ENCODE measurements at places on chromosomes 5 and 9.

GRCh38 chr5:65704621-65705239, 17.2 kb downstream of the SGTB start:
- DNase-seq = no peak

GRCh38 chr5:7405277-7405676, 9.3 kb downstream of the ADCY2 start:
- no peak for DNase-seq

DNA sequence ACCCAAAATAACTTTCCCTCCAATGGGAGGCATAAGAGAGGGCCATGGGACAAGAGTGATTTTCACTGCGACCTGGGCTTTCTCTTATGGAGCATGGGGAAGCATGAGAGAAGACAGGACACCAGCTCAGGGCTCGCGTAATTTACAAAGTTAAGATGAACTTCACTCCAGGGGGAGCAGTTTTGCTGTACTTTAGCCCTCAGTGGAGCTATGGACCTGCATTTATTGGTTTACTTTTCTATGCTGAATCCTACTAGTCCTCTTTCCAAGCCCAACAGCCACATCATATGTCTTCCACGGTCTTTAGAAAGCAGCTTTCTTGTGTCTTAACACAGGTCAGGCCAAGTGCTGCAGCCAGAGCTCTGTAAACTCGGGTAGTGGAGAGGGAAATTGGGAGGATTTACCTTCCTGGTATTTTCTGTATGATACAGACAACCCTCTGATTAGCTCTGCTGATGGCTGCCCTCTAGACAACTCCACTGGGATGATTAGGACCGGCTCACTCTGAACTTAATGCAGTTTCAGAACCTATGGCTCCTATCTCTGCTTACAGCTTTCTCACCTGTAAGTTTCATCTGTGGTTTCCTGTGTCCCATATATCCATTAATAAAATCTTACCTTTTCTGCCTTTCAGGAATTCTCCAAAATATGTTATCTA, 581.0 kb upstream of the RORB start:
- no peak for DNase-seq

DNA sequence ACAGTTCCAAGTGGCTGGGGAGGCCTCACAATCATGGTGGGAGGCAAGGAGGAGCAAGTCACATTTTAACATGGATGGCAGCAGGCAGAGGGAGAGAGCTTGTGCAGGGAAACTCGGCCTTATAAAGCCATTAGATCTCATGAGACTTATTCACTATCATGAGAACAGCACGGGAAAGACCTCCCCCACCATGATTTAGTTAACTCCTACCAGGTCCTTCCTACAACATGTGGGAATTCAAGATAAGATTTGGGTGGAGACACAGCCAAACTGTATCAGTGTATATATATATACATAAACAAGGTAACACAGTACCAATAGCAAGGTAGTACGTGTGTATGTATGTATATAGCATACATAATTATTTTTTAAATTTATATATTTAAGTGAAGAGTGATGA, 50.9 kb downstream of the NFX1 start:
- no peak for DNase-seq

DNA sequence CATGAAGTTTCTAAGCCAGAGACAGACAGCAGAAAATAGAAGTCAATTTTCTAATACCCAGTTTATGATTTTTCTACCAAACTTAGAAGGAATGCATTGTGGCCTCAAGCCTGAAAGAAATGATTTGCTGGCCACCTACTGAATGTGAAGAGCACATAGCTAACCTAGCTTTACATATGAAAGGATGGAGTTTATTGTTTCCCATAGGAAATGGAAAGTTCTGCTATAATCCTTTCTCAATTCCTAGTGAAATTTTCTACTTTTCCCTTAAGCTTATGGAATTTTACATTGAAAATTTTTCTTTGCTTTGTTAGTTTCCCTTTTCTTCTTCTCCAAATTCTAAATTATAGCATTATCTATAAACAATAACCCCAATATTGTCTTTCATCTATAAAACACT, 110.1 kb downstream of the TMEM167A start:
- DNase-seq = no peak

DNA sequence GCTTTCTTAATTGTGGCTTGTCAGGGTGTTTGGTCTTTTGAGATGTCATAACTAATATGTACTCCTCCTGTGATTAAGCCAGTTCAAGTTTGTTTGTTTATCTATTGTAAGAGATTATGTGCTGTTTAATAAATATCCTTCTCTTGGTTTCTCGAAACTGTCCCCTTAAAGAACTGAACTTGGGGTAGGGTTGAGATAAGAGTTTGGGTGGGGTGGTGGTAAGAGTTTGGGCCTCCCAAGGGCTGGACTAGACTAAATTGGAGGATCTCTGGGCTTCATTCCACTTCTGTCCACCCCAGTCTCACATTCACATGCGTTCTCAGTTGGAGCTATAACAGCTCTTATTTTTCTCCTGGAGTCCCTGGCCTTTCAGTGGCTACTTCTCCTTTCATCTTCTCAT, 38.2 kb downstream of the AQP7 start:
- no peak for DNase-seq

GRCh38 chr5:144315994-144316634, 145.4 kb downstream of the KCTD16 start:
- DNase-seq = no peak

DNA sequence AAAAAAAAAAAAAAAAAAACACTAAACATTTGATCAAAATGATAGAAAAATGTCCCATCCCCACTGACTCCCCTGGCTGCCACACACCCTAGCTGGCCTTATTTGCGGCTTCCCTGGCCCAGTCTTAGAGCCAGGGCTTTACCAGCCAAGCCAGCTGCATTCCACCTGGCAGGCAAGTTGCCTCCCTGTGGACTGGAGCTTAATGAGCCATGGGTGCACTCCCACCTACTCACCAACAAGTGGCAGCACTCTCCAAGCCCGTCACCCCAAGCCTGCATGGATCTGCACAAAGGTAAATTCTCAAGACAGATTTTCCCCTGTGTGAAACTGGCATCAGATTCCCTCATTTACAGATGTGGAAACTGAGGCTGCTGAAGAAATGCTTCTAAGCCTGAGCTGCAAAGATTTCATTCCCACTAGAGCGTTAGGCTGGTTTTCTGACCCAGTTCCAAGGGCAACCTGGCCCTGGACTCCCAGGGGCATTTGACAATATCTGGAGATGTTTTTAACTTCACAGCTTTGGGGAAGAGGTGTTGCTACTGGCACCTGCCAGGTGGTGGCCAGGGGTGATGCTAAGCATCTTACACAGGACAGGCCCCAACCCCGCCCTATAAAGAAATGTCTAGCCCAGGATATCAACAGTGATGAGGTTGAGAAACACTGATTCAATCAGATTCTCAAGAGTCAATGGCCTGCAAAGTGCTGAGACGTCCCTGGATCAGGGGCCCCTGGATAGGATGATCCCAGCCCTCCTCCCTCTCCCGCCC, 21.9 kb upstream of the VDAC1 start:
- peak; percentile 77 for DNase-seq

- DNase-seq = no peak
These were observed 313.4 kb downstream of the DEPDC1B start for GRCh38 chr5:60386436-60387050.

DNA sequence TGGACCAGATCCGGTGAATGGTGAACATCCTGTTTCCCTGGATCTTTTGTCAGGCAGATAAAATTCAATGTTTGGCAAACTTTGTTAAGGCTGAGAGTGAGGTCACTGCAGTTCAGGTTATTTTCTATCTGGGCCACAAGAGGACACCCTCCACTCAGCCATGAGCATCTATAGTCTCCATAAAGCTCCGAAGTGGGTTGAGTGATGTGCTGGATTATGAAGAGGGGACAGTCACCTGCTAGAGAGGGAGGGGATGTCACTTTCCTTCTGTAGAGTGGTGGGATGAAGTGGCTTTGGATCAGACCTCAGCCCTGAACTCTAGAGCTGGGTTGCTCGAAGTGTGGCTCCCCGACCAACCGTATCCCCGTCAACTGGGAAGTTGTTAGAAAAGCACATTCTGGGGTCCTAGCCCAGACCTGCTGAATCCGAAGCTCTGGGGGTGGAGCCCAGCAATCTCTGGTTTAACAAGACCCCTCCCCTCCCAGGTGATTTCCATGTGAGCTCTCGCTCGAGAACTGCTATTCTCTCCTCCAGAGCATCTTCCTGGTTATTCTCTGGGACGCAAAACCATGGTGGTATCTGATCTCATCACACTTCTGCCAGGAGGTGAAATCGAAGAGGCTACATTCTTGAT, 31.8 kb upstream of the FGF1 start:
- no peak for DNase-seq

DNA sequence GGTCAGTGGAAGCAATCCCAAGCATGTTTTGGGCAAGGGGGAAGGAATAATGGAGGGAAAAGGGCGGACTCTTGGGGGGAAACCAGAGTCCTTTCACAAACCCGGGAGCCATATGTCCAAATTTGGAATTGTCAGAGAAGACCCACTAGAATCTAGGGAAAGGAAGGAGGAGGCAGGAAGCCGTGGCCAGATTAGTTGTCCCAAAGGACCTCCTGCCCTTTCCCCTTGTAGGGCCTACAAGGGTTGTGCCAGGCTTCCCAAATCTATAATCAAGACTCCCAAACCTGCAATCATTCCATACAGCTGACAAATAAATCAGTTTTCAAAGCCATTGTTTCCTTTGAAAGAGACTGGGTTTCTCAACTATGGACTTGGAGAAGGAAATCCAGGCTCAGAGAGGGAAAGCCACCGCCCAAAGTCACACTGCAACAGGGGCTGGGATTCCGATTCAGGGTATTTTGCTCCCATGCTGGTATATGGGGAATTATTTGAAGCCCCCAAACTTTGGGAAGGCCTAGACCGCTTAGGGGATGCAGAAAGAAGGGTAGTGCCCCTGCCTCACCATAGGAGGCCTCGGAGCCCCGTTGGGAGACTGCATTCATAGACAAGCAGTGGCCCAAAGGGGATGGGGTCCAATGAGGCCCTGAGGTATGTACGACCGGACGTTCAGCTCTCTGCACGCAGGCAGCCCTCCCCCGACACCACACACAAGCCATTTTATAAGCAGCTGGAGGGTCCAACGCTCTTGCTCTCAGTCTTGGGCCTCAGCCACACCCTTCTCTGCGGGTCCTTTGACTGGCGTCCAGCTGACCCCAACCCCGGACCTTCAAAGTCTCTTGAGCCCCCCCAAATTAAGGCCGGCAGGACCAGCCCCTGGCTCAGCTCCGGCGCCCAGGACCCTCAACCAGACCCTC, 815 bp downstream of the ANXA6 start:
- no peak for DNase-seq

DNA sequence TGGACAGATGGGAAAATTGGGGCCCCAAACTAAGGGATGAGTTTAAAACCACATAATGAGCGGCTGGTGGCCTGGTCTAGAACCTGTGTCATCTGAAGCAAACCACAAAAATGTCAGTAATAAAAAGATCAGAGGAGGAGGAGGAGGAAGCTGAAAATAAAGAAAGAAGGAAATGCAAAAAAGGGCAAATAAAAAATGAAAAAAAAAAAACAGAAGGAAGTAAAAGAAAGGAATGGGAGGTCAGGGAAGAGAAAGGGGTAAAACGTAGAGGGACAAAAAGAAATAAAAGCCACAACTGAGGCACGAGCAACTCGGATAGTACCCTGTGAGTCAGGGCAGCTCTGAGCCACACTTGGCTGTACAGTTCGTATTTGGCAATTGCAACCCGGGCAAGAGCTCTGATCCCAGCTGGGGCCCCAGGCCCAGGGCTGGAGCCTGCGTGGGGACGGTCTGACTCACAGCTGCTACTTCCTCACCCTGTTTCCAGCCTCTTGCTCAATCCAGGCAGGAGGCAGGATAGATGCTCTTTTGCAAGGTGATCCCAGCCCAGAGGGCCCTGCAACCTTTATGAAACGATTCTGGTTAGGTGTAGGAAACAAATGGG, 137.9 kb upstream of the TRIM32 start:
- no peak for DNase-seq

DNA sequence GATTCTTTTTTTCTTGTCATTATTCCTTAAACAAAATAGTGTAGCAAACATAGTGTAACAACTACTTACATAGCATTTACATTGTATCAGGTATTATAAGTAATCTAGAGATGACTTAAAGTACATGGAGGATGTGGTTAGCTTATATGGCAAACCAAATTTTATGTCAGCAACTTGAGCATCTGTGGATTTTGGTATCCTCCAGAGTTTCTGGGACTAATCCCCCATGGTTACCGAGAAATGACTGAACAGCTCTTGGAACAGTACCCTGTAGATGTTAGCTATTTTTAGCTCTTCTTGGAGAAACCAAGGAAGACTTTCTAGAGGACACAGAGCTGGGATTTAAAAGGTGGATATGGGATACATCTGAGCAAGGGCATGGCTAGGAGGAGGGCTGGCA, 157.6 kb upstream of the KLF4 start:
- DNase-seq = no peak

DNA sequence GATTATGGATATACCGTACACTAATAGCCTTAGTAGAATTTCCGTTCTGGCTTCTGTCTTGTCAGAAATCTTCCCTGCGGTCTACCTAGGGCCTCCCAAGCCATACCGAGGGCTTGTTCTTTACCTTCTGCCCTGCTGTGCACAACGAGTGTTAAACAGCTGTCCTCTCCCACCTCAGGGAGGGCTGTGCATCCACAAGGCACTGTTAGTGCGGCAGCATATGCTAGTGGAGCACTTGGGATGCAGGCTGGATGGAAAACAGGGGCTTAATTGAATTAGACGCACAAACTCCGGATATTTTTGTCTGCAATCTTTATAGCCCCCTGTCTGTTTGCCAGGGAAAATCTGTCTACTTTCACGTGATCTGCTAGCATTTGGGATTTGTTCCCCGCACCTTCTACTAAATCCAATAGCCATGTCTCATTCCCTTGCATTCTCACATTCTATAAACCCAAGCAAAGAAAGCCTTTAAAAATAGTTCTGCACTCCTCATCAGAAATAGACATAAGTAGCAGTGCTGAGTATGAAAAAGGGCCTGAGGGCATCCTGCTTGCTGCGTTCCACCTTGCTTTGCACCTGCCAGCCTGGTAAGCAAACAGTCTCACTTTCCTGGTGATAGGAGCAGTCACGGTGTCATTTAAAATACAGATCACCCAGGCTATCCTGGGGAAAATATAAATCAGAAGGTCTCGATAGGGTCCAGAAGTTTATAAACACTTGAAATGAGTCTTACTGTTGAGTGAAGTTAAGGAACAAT, 382.6 kb downstream of the RASEF start:
- DNase-seq = no peak

DNA sequence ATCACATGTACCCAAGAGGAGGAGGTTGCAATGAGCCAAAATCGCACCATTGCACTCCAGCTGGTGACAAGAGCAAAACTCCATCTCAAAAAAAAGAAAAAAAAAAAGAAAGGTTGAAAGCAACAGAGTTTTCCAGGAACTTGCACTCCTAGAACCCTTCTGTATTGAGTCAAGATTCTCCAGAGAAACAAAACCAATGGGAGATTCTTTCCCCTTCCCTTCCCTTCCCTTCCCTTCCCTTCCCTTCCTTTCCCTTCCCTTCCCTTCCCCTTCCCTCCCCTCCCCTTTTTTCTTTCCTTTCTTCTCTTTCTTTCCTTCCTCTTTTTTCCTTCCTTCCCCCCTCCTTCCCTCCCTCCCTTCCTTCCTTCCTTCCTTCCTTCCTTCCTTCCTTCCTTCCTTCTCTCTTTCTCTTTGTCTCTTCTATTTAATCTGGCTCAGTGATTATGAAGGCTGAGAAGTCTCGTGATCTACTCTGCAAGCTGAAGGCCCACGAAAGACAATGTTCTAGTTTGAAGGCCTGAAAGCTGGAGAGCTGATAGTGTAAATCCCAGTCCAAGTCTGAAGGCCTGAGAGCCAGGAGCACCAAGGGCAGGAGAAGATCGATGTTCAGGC, 59.6 kb upstream of the CNTLN start:
- DNase-seq = no peak

- no peak for DNase-seq
These were observed 149.2 kb downstream of the GNA14 start for GRCh38 chr9:77498891-77499290.

GRCh38 chr9:110912419-110913291, 125.6 kb downstream of the LPAR1 start:
- DNase-seq = no peak
